ENCODE measurements at places on chromosomes 4 and X. TPM values are rescaled to one million over a fixed set of nuclear protein-coding genes. Genes with fewer than 3 reads are reported as not detected.

The MGARP gene
- total RNA-seq: 4.7 TPM

The CTAG2 gene
- total RNA-seq: not detected

The FREM3 gene
- total RNA-seq: not detected

The NALF2 gene
- total RNA-seq: 0.31 TPM

The NPY1R gene
- 0.67 TPM for total RNA-seq

The IL1RAPL1 gene
- total RNA-seq: 0.17 TPM

The CDX4 gene
- not detected for total RNA-seq

The PRR32 gene
- total RNA-seq: not detected

The MAEA gene
- total RNA-seq: 80.4 TPM

The SH3RF1 gene
- 38.2 TPM for total RNA-seq

GRCh38 chrX:134137341-134137740 lies 99.6 kb upstream of the CCDC160 start:
- DNase-seq: no peak

DNA sequence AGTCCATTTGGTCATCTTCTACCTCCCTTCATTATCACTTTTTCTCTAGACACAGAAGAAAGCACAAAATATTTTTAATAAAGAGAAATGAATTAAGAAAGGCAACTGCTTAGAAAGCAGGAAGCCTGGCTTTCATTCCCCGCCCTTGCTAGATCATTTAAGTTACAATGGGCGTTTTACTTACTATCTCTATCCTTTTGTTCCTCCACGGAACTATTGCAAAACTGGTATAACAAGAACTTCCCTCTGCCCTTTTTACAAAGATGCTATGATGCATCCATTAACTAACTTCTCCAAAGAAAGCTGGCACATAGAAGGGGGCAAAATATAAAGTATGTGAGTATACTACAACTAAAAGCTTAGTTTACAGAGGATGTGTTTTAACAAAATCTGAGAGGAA lies 434.5 kb upstream of the FTHL17 start:
- no peak for DNase-seq

GRCh38 chrX:129524250-129524850 lies 1.1 kb upstream of the SMARCA1 start:
- DNase-seq: no peak

GRCh38 chr4:8528713-8529112 lies 51.5 kb upstream of the GPR78 start:
- peak; percentile 79 for DNase-seq

Measured in mammary epithelial cell (primary cell).